ENCODE measurements at places on chromosomes 4 and X.
A peak's percentile ranks its signal among the peaks of the same experiment; 100 is the strongest.

DNA sequence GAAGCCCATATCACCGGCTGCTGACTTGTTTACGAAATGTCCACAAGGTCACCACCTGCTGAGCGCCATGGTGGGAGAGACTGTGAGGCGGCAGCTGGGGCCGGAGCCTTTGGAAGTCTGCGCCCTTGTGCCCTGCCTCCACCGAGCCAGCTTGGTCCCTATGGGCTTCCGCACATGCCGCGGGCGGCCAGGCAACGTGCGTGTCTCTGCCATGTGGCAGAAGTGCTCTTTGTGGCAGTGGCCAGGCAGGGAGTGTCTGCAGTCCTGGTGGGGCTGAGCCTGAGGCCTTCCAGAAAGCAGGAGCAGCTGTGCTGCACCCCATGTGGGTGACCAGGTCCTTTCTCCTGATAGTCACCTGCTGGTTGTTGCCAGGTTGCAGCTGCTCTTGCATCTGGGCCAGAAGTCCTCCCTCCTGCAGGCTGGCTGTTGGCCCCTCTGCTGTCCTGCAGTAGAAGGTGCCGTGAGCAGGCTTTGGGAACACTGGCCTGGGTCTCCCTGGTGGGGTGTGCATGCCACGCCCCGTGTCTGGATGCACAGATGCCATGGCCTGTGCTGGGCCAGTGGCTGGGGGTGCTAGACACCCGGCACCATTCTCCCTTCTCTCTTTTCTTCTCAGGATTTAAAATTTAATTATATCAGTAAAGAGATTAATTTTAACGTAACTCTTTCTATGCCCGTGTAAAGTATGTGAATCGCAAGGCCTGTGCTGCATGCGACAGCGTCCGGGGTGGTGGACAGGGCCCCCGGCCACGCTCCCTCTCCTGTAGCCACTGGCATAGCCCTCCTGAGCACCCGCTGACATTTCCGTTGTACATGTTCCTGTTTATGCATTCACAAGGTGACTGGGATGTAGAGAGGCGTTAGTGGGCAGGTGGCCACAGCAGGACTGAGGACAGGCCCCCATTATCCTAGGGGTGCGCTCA, 8.7 kb upstream of the MSANTD1 start:
- DNase-seq = peak; percentile 46

GRCh38 chrX:16822723-16823122, 36.5 kb downstream of the TXLNG start:
- no peak for DNase-seq

GRCh38 chr4:153146031-153146430, 58.2 kb upstream of the TRIM2 start:
- no peak for DNase-seq

DNA sequence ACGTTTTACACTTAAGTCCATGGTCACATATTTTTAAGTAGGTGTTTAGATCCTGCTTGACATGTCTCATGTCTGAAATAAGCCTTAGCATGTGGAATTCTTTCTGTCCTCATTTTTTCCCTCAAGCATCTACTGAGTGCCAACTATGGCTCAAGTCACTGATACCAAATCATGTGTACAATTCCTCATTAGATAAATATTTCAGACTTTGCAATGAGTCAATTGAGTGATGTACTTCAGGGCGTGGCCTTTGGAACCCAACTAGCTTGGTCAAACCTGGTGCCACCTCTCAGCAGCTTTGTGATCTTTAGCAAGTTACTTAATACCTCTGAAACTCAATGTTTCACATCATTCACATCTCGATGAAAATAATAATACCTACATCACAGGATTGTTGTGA, 12.6 kb upstream of the JADE1 start:
- no peak for DNase-seq

DNA sequence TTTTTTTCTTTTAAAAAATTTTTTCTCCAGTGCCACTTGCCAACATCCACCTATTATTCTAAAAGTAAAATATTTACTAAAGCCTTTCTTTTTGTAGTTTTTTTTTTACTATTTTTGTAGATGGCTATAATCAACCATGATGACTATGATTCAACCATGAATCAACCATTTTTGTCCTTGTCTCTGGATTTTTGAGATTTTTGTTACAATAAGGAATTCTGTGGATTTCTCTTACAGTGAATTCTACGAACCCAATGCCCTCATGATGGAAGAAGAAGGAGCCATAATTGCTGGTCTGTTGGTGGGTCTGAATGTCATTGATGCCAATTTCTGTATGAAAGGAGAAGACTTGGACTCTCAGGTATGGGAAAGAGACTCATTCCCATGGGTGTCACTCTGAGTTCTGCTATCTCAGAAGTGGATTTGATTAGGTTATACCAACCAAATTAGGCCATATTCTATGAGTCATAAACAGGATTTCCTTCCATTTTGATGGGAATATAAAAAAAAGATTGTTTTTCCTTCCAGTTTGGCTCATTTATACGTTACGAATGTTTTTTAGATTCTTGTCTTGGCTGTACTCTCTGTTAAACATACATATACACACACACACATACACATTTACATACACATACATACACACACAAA, 46.7 kb downstream of the RUFY3 start:
- DNase-seq = no peak

DNA sequence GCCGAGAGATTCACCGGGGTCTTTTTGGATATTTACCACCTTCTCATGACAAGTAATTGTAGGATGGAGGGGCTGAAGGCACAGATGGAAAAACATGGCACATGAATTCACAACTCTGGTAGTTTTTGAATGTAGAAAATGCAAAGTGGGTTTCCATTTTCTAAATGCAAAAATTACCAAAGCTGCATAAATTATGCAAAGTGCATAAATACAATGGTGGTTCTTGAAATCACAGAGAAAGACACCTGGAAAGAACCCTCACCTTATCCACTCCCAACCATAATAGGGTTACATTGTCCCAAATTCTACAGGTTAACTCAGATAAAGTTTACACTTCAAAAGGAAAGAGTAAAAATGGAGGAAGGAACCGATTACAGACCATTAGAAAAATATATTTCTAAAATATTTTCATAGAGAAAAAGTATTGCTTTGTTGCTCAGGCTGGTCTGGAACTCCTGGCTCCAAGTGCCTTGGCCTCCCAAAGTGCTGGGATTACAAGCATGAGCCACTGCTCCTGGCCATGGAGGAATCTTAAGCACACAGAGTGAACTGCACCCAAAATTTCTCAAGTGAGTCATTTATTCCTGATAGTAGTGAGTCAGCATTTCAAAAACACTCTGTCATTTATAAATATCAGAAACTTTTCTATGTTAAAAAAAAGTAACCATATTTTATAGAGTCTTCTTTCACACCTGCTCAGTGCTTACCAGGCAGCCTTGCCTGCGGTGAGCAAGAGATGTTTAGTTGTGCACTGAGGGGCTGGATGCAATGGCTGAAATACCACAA, 101.4 kb downstream of the FIP1L1 start:
- no peak for DNase-seq

DNA sequence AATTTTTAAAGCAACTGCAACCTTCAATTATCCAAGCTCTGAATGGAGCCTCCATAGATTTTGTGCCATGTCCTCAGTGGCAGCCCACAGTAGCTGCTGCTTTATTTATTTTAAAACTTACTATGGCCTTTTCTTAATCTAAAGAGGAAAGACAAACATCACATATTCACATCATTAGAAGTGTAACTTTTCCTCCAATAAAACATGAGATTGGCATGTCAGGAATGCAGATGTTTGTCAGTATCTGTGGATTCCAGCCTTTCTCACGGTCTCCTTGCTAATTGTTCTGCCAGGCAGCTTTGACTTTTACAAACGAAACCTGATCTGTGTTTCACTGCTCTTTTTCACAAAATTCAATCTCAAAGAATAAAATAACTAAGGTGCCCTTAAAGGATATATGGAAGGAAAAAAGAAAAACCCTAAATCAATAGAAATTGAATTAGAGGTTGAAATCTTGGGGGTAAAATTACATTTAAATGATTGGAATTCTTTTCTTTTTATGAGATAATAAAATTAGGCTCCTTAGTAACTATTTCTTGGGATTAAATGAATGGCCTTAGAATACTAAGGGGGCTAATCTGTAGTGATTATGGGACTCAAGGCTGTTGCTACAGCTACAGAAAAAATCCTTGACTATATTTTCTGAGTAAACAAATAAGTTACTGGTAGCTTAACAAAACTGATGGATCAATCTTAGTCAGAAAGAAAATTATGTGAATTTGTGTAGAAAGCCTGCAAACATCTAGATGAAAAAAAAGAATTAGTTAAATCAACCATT, 151.3 kb downstream of the RTL9 start:
- no peak for DNase-seq

- peak; percentile 27 for DNase-seq
These were observed 69.6 kb upstream of the NDP start for GRCh38 chrX:44042751-44043150.

- DNase-seq = no peak
These were observed 921.3 kb downstream of the NLGN4X start for GRCh38 chrX:5307416-5307815.

GRCh38 chr4:135545616-135546317, 1344.2 kb upstream of the PABPC4L start:
- DNase-seq = no peak

DNA sequence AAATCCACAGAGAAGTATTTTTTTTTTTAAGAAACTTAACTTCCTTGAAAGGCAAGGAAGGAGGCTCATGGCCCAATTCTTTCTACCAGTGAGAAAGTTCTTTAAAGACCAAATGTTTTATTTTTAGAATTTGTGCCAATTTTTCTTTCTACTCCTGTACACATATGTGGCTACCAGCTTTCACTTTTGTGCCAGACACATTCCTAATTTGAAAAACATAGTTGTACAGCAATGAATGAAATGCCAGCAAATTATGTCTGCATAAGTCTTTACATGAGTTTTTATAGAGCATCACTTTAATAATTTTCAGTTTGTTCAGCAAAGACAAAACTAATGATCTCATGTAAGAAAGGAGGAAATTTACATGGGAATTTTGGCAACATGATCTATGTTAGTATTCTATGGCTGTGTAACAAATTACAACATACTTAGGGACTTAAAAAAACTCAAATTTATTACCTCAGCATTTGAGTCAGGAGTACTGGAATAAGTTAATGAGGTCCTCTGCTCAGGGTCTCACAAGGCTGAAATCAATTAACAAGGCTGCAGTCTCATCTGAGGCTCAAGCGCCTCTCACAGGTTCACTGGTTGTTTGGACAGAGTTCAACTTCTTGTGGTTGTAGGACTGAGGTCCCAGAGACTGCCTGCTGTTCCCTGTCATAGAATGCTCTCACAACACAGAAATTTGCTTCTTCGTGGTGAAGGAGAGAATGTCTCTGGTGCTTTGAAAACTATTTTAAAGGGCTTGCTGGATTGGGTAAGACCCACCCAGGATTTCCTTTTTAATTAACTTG, 678.2 kb upstream of the FAM241A start:
- peak; percentile 71 for DNase-seq

DNA sequence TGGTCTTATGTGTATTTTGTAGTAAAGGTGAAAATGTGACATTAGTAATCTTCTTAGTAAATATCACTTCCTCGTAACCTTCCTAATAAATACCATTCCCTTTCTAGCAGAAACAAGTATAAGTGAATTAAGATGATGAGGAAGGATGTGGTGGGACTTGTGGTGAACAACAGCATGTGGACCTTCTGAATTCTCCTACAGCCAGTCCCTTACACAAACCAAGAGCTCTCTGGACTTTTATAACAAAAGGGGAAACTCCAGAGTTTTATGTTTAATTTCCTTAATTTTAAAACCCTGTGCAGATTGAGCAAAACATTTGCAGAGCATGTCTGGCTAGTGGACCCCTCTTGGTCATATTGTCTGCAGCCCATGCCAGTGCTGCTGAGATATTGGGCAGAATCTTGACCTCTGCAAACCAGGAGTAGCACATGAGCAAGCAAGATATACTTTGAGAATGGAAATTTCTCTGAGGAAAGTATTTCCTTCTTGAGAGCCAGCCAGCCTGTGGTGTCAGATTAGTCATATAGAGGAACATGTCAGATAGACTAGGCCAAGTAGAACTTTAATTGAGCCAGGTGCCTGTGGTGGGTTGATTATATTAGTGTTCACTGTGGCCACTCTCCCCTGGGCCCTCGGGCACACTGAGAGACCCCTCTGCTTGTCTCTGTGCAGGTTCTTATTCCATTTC, 328.2 kb downstream of the DKK2 start:
- peak; percentile 61 for DNase-seq

GRCh38 chr4:159117968-159118367, 15.1 kb downstream of the RAPGEF2 start:
- no peak for DNase-seq

DNA sequence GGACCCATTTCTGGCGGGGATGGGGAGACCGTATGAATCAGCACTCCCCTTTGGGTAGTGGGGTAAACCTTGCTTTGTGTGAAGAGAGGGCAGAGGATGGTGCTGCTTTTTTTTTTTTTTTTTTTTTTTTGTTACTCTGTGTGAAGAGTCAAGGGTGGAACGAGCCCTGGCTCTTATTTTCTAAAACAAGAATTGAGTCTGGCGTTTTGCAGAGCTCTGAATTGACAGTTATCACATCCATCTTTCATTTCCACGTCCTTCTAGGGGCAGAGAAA, 1.2 kb downstream of the SLAIN2 start:
- no peak for DNase-seq

DNA sequence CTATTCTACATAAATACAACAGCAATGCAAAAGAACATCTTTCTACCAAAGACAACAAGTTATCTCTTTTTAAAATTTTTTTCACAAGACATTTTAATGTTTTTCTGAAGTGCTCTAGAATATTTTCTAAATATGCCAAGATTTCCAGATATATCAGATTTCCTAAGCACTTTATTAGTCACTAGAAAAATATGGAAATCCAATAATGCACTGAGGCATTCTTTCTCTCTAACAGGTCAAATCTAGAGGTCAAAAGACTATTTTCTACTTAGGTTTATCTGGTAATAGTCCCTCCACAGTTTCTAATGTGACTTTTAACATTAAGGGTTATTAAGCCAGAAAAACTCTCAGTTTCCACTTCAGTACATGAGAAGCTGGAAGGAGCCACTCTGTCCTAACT, 1041.2 kb upstream of the INTU start:
- DNase-seq = no peak

DNA sequence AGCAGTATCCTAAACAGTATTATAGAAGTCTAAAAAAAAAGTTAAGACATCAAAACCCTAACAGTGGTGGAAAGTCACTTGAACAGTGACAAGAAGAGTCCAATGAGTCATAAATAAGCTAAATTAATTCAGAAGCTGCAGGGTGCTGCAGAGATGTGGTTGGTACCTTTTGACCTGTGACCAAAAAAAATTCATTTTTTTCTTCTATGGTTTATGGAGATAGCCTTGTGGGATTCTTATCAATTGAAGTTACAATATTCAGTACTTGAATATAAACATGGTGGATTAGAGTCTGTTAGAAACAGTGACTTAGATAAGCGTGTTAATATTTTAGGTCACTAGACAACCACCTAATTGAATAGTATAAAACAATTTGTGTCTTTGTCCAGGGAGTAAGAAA, 35.4 kb downstream of the CCSER1 start:
- DNase-seq = no peak

DNA sequence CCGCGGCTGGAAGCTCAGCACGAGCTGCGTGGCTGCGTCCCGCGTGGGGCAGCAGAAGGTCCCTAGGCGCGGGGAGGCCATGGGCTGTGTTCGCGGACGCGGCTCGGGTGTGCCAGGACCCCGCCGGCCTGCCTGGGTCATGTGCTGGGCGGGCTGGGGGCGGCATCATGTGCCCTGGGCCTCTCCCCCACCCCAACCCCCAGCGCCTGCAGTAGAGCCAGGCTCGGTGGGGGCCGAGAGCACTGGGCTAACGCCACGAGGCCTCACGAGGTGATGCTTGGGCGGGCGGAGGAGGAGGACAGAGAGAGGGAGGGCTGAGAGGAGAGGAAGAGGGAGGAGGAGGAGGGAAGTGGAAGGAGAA, at the start of gene GPR143:
TSS of gene GPR143 (minus strand) at position 111 of the 361 bp plus-strand sequence. CDS start at position 81, 30 bp downstream.
- DNase-seq = no peak

Data from muscle of leg (tissue), 16 donors.